ENCODE measurements at places on chromosomes 11 and 22.

- no peak for DNase-seq
Observed at GRCh38 chr11:128575961-128576350, 11.4 kb downstream of the ETS1 start.

- no peak for DNase-seq
Observed at GRCh38 chr11:89201138-89201537, 23.5 kb downstream of the TYR start.

GRCh38 chr11:73559743-73560142 lies 38.2 kb downstream of the FAM168A start:
- no peak for DNase-seq

- DNase-seq, result no peak
Observed at GRCh38 chr22:47607486-47607885, 845.0 kb downstream of the TBC1D22A start.

GRCh38 chr22:37701141-37701786 lies 4.4 kb downstream of the TRIOBP start:
- DNase-seq, result no peak

- no peak for DNase-seq
Observed at GRCh38 chr11:71151561-71151960, 100.8 kb downstream of the SHANK2 start.

DNA sequence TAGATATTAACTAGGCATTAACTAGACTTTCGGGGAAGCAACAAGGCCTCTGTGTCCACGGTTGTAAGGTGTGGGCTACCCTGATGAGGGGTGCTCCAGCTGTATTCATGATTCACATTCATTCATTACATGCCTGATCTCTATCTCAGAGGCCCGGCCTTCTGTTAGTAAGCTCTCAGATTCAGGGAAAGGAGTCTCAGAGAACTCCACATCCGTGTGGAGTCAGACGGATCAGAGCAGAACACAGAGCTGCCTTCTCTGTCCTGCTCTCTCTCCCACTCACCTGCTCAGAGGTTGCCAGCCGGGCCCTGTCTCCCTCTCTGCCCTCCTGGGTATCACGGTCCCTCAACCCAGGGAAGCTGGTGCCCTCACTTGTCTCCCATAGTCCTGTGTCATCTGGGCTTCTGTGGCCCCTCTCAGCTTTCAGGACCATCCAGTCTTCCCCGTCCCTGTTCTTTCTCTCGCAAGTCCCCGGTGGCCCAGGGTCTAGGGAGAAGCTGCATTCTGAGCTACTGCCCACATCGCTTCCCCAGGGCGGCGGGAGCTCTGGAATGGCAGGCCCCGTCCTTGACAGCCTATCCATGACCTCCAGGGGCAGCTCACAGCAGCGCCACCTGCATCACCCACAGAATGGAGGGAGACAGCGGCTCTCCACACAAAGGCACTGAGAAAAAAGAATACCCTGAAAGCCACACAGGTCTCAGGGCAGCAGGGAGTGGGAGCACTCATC lies 4.3 kb downstream of the TP53AIP1 start:
- no peak for DNase-seq

- DNase-seq, result no peak
Observed at GRCh38 chr22:19845054-19845722, 9.5 kb downstream of the GNB1L start.

DNA sequence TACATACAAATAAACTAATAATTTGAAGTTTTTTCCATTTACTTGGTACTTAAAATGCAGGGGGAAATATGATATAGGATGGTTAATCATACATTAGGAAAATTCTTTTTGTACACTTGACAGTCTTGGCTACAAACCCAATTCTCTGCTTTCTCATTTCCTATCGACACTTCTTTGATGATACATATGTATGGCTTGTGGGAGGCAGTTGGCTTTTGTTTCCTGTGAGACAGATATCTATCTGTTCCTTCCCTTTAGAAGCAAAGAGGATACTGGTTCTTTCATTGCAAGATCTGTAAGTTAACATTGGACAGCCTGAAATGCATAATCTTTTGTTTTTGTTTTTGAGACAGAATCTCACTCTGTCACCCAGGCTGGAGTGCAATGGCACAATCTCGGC lies 47.9 kb upstream of the ADORA2A start:
- no peak for DNase-seq

DNA sequence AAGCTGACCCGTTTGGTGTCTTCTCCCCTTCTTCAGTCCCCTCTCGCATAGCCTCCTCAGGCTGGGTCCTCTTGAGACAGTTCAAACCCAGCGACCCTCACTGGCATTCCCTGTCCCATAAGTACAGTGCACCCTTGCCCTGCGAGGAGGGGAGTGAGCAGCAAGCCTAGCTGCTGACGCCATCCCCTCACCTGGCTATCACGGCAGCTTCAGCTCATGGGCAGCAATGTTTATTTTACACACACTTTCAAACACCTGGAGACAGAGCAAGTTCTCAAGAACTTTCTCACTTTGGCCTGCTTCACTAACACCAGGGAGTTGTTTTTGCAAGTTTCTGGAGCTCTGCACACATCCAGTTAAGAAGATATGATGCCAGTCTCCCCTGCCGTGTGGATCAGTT lies 189.6 kb upstream of the E2F8 start:
- DNase-seq, result no peak

DNA sequence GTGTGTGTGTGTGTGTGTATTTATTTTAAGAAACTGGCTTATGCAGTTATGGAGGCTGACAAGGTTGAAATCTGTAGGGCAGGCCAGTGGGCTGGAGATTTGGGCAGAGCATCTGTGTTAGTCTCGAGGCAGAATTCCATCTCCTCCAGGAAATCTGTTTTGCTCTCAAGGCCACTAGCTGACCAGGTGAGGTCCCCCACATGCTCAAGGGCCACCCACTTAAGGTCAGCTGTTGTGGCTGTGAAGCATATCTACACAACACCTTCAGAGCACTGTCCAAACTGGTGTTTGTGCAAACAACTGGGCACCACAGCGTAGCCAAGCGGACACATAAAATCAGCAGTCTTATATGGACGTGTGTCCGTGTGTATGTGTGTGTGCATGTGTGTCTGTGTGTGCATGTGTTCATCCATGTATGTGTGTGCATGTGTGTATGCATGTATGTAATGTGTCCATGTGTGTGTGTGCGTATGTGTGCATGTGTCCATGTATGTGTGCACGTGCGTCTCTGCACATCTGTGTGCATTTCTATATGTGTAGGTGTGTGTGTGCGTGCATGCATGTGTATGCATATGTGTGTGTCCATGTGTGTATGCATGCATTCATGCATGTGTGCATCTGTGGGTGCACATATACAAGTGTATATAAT lies 400.9 kb downstream of the BRD1 start:
- DNase-seq, result no peak

GRCh38 chr11:14587258-14587657 lies 56.3 kb upstream of the PDE3B start:
- peak; percentile 70 for DNase-seq

GRCh38 chr11:69180726-69181125 lies 25.0 kb downstream of the SMIM38 start:
- no peak for DNase-seq

GRCh38 chr11:111835665-111836064 lies 35.7 kb downstream of the ALG9 start:
- no peak for DNase-seq

DNA sequence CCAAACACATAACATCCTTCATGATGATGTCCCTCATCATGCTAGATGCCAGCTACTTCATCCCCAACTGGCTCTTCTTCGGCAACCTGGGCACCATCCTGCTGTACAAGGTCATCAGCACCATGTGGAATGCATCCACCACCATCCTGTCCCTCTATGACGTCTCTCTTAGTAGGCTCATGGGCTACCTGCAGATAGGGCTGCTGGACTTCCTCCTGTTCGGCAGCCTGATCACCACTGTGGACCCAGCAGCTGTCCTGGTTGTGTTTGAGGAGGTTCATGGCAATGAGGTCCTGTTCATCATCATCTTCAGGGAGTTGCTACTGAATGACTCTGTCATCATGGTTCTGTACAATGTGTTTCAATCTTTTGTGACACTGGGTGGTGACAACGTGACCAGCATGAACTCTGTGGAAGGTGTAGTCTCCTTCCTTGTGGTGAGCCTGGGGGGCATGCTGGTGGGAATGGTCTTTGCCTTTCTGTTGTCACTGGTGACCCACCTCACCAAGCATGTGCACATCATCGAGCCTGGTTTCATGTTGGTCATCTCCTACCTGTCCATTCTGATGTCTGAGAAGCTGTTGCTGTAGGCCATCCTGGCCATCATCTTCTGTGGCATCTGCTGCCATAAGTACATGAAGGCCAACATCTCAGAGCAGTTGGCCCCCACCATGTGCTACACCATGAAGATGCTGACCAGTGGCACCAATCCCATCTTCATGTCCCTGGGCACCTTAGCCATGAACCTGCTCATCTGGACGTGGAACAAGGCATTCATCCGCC lies 120.7 kb upstream of the SERPIND1 start:
- DNase-seq, result no peak

DNA sequence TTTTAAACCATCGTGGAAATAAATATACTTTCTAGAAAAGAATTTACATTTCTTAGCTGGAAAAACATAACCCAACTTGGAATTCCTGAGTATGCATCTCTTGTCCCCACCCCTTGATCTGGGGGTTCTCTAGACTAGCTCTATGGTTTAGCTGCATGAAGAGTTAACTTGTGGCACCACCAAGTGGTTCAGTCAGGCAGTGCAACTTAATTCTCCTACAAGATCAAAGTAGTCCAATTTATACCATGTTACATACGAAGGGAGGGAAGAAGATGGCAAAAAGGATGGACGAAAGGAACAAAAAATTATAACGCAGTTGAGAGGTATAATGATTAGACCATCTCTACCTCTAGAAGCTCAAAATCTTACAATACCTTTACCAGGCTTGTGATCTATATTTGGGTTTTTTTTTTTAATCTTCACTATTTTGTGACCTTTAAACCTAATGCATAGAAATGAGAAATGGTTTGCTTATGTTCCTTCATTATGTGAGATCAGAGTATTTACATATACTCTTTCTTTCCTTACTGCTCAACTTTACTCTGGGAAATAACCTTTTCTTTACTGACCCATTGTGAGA lies 28.5 kb upstream of the ALKBH3 start:
- peak; percentile 87 for DNase-seq

- no peak for DNase-seq
Observed at GRCh38 chr11:92306966-92307510, 82.4 kb downstream of the FAT3 start.

- DNase-seq, result no peak
Observed at GRCh38 chr11:70397336-70397982, 870 bp upstream of the CTTN start.

GRCh38 chr11:93741882-93742226 lies 382 bp downstream of the C11orf54 start:
- peak; percentile 71 for DNase-seq

GRCh38 chr11:2709429-2709828 lies 9.6 kb upstream of the KCNQ1OT1 start:
- no peak for DNase-seq

- DNase-seq, result peak; percentile 37
Observed at GRCh38 chr11:57311109-57311936, 13.4 kb downstream of the TNKS1BP1 start.

DNA sequence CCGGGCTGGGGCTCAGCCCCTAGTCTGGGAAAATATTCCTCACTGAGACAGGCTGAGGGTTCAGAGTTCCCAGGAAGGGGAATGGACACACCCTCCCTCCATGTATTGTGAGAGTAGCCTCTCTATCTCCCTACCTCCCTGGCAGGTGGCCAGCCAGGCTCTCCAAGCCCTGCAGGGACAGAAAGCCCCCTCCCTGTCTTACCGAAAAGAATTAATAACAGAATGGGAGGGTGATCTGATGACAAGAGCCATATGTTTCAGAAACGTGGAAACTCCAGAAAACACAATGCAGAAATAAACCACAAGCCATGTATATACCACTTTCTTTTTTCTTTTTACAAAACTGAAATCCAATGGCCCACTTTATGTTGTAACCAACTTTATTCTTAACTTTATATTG lies 140.0 kb downstream of the CHST1 start:
- no peak for DNase-seq

GRCh38 chr11:70054004-70054403 lies 24.1 kb upstream of the ANO1 start:
- no peak for DNase-seq

DNA sequence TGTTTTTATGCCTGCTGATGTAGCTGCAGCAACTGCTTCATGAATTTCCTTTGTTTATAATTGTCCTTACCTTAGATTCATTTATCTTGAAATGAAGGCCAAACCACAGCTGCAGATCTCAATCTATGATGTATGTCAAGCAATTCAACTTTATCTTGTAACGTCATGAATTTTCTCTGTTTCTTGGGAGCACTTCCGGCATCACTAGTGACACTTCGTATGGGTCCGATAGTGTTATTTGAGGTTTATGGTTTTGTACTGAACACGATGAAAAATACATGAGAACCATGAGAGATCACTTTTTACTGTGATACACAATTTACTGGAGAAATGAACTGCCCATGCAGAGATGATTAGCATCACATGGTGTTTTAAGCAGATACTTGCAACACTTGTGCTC lies 98.5 kb downstream of the CSTPP1 start:
- no peak for DNase-seq

- peak; percentile 72 for DNase-seq
Observed at GRCh38 chr11:64358907-64359711, at the start of gene RPS6KA4. Gene RPS6KA4 (plus strand): TSS chr11:64359162. CDS start chr11:64359236, 74 bp downstream.

DNA sequence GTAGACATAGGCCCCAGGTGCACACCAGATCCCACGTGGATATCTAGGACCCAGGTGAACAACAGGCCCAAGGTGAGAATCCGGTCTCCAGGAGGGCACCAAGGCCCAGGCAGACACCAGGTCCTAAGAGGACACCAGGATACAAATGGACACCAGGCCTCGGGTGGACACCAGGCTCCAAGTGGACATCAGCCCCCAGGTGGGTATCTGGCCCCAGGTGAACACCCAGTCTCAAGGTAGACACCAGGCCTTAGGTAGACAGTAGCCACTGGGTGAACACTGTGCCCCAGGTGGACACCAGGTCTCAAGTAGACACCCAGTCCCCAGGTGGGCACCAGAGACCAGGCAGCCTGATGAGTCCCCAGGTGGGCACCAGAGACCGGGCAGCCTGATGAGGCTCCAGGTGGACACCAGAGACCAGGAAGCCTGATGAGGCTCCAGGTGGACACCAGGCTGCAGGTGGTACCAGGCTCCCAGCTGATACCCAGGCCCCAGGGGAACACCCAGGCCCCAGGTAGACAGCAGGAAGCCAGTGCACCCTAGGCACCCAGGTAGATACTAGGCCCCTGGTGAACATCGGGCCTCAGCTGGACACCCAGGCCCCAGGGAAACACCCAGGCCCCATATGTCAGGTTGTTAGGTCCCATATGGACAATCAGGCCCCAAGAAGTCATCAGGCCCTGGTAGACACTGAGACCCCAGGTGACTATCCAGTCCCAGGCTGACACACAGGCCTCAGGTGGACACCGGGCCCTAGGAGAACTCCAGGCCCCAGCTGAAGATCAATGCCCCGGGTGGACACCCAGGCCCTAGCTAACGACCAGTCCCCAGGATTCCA lies 55.1 kb upstream of the SEPTIN5 start:
- DNase-seq, result no peak

- DNase-seq, result no peak
Observed at GRCh38 chr22:17779286-17780115, 5.2 kb upstream of the BID start.

GRCh38 chr11:33742249-33742851 lies 6.1 kb upstream of the CD59 start:
- DNase-seq, result peak; percentile 43

All from G401 (cell line).